ENCODE measurements at places on chromosomes 5 and 9.

DNA sequence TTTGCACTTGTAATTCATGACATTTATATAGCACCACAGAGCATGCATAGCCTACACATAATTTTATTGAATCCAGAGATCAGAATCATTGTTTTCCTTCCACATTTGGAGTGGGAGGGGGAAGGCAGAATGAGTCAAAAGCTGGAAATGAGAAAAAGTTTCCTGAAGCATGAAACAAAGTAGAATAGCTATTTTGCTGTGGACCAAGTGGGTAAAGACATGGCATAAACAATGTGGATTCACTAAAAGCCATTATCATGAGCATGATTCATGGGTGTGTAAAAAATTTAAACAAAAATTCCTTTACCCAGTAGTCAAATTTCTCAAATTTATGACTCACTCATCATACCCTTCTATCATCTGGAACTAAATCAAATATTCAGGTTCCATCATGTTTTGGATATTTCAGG lies 97.9 kb downstream of the YIPF5 start:
- no peak for DNase-seq

- DNase-seq: no peak
Measured at GRCh38 chr5:55498457-55498856, 36.3 kb downstream of the PLPP1 start.

DNA sequence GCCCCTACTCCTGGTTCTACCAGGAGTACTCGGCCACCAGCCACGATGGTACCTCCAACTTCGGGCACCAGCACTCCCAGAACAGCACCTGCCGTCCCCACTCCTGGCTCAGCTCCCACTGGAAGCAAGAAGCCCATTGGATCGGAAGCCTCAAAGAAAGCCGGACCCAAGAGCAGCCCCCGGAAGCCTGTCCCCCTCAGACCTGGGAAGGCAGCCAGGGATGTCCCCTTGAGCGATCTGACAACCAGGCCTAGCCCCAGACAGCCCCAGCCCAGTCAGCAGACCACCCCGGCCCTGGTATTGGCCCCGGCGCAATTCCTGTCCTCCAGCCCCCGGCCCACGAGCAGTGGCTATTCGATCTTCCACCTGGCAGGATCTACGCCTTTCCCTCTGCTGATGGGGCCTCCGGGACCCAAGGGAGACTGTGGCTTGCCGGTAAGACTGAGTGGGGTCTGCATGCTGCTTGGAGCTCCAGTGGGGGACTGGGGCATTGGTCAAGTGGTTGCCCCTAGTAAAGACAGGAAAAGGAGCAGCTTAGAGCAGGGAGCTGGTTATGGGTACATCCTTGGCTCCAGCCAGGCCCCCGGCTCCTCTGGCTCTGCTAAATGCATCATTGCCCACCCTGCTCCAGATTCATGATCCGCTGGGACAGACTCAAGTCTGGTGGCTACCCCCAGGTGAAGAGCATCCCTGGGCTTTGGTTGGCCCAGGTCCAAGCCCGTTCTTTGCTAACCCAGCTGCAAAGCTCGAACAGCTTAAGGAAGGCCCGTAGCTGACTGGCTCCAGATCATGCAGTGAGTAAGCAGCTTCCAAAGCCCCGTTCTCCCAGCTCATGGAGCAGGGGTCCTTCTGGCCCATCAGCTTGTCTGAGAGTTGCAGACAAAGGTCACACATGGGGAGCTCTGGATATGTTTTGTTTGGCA lies 14.0 kb downstream of the COL27A1 start:
- DNase-seq: no peak

DNA sequence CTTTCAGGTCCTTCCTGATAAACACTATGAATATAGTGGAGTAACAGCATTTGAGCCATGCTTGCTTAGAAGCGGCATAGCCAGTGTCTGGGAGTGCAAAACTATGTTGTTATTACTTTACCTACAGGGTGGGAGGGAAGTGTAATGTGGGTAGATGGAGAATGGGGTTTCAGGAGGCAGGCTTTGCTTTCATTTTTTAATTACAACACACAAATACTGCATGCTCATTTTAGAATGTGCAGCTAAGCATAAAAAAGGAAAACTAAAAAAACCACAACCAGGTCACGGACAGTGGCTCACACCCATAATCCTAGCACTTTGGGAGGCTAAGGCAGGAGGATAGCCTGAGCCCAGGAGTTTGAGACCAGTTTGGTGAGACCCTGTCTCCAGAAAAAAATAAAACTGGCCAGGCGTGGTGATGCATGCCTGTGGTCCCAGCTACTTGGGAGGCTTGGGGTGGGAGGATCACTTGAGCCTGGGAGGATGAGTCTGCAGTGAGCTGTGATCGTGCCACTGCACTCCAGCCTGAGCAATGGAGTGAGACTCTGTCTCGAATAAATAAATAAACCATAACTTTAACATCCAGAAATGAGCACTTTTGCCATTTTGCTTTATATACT lies 20.2 kb downstream of the HAVCR1 start:
- DNase-seq: no peak

GRCh38 chr5:82387001-82387818 lies 109.1 kb upstream of the RPS23 start:
- no peak for DNase-seq

DNA sequence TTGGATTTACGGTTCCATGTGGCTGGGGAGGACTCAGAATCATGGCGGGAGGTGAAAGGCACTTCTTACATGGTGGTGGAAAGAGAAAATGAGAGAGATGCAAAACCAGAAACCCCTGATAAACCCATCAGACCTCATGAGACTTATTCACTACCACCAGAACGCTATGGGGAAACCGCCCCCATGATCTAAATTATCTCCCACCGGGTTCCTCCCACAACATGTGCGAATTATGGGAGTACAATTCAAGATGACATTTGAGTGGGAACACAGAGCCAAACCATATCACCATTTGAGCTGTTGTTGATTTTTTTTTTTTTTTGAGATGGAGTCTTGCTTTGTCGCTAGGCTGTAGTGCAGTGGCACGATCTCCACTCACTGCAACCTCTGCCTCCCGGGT lies 16.5 kb downstream of the DAB2IP start:
- no peak for DNase-seq

GRCh38 chr5:38885208-38885607 lies 39.4 kb downstream of the OSMR start:
- no peak for DNase-seq

- DNase-seq: no peak
Measured at GRCh38 chr5:116569999-116570398, 4.6 kb downstream of the SEMA6A start.

- no peak for DNase-seq
Measured at GRCh38 chr9:5846096-5846495, 13.2 kb upstream of the ERMP1 start.

GRCh38 chr5:143196601-143197259 lies 206.8 kb downstream of the NR3C1 start:
- DNase-seq: no peak

- DNase-seq: no peak
Measured at GRCh38 chr9:137748311-137748710, 129.3 kb upstream of the CACNA1B start.

DNA sequence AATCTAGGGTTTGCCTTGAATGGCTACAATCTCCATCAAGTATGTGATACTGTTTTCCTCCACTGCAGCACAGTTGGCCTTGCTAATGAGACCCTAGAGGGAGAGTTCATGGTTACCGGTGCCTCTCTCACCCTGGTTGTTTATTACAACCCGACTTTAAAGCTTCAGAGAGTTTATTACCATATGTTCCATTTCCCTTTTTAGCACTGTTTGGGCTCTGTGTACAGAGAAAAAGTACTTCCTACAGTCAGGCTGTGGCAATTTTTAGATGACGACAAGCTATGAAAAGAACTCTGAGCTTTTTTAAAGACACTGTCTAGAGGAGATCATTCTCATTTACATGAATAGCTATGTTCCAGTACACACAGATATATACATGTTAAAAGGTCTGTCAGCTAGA lies 48.8 kb upstream of the PLCXD3 start:
- DNase-seq: no peak

DNA sequence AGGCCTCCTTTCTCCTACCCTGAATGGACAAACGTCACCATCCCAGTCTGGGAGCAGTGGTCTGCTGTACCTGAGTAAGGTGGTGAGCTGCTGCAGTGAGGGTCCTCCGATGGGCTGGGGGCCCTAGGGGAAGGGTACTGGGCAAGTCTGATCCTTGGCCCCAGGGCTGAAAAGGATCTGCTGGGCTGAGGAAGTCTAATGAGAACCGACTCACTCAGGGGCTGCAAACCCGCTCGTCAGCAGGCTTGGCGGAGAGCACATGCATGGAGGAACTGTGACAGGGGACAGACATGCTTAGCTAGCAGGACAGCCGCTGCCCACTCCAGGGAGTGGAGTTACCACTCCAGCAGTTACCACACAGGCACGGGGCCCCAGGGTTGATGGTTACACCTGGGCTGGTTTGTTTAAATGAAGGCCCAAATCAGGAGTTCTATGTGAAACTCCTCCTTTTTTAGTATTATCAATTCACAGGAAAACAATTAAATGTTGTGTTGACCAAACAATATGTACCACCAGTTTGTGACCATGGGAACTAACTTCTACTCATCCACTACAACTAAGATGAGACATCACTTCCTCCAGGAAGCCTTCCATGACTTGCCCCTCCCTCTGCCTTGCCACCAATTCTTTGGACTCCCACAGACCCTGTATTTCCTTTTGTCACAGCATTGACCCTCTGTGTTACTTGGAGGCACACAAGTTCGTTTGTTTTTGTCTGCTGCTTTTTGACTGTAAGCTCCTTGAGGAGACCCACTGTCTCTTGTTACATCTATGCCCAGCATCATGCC lies 56.1 kb upstream of the CPLX2 start:
- no peak for DNase-seq

DNA sequence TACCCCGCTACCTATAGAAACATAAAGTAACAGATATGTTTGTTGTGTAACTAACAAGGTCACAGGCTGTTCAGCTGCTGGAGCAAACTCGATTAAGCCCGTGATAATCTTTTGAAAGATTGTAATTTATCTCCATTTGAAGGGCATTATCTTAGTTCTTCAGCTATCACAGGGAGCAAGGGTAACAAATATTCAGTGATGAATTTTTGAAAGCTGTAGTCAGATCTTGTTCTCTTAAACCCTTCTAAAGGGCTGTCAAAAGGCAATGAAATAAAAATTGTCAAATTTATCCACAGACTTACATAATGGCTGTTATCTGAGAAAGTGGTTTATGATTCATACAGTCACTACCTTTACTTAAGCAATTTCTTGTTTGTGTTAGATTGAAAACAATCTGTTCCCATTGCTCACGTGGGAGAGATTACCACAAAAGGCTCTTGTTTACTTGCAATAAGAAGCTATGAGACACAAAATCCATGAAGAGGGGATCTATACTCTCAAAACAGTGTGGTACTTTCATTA lies 78.3 kb upstream of the ZNF608 start:
- DNase-seq: no peak

GRCh38 chr5:170846416-170846815 lies 15.4 kb upstream of the RANBP17 start:
- no peak for DNase-seq

DNA sequence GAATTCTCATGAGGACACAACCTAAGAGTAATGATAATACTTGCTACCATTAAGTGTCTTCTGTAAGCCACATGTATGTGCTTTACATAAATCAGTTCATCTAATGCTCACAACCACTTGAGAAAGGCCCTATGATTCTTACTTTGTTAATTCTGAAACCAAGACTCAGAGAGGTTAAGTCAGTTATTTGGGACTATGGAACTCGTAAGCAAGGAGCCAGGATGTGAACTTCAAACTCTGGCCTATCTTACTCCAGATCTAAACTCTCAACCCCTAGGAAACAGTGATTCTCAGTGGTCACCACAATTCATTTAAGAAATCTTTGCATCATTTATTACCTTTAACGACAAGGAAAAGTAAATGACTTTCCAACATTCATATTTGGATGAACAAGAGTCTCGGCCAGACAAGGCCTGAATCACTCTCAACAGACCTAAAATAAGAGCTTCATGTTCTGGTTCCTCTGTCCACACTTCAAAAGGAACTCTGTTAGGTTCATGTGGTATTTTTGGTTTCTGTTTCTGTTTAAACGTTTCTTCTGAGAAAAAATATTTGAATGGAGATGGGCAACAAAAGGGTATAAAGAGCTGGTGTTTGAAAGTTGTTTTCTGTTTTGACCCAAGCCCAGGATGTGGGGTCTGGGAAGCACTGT lies 104.8 kb downstream of the LPAR1 start:
- no peak for DNase-seq

DNA sequence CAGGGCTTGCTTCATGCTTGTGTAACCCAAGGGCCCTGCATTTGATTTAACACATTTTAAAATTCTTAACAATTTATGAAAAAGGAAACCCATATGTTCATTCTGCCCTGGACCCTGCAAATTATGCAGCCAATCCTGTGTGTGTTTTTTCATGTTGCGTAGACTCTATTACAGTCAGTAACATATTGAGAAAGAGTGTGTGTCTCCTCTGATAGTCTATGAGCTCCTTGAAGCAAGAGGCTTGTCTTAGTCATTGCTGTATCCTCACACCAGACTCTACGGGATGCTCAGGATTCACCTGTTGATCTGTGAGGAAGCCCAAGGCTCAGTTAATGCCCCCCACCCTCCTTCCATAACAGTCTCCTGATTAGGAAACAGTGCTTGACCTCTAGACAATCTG lies 177.3 kb upstream of the DMAC1 start:
- no peak for DNase-seq

DNA sequence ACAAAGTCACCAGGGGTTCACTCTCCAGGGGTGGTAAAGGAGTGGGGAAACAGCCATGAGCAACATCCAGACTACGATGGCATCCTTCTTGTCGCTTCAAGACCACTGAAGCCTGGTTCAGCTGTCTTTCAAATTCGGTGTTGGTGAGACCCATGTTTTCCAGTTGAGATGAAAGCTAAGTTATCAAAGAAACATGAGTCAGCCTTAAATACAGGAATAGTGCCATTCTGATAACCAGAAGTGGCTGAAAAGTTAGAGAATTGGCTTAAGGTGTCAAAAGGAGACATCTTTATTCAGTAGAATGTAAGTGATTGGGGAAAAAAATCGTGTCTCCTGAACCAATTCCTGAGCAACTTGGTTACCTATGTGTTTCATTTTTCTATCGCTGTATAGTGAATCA lies 7.0 kb upstream of the CARD19 start:
- DNase-seq: no peak

GRCh38 chr9:26579056-26579455 lies 313.5 kb downstream of the CAAP1 start:
- DNase-seq: no peak

DNA sequence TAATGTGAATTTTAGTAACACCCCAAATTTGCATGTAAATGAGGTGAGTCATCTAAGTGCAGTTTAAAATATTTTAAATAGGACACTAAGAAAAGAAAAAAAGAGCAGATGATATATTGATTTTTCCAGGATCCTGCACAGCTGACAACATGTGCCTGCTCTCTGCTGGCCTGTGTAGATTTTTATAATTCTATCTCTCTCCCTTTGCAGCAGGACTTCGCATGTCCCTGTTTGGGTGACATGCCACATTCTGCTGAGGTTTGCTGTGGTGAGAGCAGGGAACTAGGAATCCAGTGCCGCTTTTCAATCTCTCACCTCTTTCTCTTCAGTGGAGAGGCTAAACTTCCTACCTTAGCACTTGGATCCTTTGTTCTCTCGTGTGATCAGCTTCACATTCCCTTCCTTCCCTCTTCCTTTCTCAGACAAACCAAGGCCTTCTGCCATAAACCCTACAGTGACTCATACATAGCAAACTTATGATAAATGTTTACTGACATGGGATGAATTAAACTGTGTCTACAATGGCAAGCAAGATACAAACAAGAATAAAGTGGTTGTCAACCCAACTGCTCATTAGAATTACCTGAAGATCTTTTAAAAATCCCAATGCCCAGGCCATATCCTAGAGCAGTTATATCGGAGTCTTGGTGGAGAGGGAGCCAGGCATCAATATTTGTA lies 198.8 kb upstream of the EFNA5 start:
- no peak for DNase-seq

Data from stimulated activated CD4-positive, alpha-beta T cell treated with anti-CD3 and anti-CD28 coated beads, Interleukin-12 subunit alpha, Interleukin-12 subunit beta, amount 100 ng/mL, for 4 hours (primary cell).